ENCODE measurements at places on chromosomes 6 and 20.

- no peak for DNase-seq
These were observed 9.5 kb upstream of the PABPC1L start for GRCh38 chr20:44900231-44900854.

DNA sequence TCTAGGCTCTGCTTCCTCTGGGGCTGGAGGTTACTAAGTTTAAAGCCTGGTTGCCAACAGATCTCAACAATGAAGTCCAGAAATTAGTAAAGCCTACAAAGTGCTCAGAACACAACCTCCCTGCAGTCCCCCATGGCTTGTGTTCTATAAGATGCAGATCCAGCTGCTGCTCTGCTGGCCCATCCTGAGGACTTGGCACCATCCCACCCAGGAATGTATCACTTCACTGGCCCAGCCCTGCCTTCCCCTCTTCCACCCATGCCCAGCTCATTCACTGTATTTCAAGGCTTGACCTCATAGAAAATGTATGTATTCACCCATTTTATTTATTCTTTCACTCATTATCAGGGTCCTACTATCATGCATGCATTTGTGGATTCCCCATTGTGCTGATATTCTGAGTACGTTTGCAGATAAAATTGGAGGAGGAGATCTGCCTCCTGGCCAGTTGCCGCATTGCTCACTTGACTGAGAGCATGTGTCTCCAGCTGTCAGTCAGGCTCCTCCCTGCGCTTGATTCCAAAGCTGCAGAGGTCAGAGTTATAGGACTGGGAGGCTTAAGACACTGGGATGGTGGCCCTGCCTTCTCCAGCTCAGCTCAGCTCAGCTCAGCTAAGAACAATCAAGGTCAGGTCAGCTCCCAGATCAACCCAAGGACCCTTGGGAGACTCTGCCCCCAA is 104.8 kb downstream of the MAFB start:
- DNase-seq, result no peak

DNA sequence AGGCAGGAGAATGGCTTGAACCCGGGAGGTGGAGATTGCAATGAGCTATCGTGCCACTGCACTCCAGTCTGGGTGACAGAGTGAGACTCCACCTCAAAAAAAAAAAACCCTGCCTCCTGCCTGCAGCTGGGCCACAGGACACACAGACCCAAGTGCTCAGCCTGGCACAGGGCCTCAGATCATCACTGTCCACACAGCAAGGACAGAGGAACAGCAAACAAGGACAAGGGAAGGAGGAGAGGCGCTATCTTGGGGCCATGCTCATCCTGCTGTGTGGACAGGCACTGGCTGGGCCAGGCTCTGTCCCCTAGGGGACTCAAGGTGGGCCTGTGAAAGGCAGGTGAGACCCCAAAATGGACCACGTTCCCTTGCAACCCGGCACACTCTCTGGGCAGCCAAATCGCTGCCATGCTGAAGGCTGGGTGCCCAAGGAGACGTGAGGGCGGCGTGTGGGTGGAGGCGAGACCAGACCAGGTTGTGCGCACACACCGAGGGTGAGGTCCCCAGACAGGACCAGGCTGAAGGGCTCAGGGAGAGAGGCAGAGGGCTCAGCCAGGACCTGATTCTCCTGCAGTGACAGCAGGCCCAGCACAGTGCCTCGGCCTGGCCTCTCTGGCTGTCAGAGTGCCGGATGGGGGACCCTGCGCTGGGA is 9.1 kb downstream of the UCKL1 start:
- no peak for DNase-seq

DNA sequence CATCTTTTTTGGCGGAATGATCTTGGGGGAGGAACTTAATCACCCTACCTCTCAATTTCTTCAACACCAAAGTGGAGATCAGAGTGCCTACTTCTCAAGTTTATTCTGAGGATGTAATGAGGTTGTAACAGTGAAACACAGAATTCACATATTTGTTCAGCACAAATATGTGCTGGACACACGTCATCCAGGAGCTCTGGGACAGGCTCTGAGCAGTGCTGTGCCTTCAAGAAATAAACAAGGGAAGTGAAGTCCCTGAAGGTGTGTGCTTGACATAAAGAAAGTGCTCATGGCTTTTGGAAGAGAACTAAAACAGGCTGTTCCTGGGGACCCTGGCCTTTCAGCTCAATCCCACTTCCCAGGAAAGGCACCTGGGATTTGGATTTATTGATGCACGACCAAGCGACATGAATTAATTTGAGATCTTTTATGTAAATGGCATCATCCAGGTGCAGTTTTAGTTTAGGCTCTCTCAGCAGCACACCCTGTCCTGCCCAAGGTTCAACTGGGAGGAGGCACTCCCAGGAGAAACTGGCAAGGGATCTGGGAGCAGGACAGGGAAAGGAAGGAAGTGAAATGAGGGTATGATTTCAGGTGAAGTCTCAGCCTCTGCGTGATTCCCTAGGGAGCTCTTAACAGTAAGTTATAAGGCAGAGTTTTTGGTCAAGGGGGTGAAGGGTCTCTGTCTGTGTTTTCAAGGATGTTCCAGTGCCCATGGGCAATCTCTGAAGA is 211.0 kb downstream of the FOXA2 start:
- DNase-seq, result no peak

- no peak for DNase-seq
These were observed 60.5 kb upstream of the EXOC2 start for GRCh38 chr6:753486-753885.

- DNase-seq, result no peak
These were observed 147.7 kb downstream of the MRPL14 start for GRCh38 chr6:43979525-43979924.

GRCh38 chr20:51162015-51162414 is 139.1 kb upstream of the KCNG1 start:
- DNase-seq, result no peak

DNA sequence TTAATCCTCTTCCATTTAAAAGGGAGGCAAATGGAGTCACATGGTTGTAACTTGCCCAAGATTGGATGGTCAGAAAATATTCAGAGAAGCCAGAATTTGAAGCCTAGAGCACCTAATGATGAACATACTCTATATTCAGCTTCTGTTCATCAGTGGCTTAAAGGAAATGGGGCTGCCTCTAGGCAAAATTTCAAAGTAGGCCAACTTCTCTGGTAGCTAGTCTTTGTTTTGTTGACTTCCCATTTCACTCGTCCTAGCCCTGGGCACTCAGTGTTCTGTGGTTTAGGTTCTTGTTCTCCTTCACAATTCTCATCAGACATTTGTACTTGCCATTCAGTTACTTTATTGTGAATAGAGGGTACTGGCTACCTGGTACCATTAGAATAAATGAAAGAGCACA is 13.2 kb downstream of the MAP3K7 start:
- no peak for DNase-seq

DNA sequence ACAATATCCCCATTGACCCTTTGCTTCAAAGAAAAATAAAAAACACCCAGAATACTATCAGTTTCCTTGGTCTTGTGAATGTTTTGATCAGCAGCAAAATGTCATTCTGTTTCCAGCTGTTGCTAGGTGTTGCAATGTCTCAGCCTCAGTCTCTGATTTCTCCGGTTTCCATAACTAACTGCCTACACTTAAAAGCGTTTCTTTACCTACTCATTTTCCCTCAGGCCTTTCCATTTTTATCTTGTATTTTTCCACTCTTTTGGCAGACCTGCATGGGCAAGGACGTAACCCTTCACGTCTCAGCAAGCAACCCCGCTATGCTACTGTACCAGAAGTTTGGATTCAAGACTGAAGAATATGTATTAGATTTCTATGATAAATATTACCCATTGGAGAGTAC is 49.4 kb downstream of the KAT14 start:
- DNase-seq, result no peak

DNA sequence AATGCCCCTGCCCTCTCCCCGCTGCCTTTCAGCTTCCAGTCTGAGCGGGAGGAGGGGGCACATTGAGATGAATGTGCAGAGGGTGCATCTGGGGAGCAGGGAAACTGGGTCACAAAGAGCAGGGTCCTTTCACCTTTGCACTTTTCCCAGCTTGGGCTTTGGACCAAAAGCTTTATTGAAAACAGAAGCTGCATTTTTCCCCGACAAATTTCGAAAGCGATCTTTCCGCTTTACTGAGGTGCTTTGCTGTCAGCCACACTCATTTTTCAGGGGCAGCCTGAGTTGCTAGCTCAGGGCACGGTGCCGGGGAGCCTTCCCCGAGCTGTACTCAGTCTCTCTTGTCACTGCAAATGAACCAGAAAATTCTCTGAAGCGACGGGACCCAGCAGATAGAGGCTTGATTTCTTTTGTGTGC is 283.7 kb upstream of the SOX4 start:
- no peak for DNase-seq

GRCh38 chr6:112622036-112622435 is 274.9 kb downstream of the RFPL4B start:
- DNase-seq, result no peak

- no peak for DNase-seq
These were observed 5.6 kb upstream of the BPIFA2 start for GRCh38 chr20:33162313-33162712.

DNA sequence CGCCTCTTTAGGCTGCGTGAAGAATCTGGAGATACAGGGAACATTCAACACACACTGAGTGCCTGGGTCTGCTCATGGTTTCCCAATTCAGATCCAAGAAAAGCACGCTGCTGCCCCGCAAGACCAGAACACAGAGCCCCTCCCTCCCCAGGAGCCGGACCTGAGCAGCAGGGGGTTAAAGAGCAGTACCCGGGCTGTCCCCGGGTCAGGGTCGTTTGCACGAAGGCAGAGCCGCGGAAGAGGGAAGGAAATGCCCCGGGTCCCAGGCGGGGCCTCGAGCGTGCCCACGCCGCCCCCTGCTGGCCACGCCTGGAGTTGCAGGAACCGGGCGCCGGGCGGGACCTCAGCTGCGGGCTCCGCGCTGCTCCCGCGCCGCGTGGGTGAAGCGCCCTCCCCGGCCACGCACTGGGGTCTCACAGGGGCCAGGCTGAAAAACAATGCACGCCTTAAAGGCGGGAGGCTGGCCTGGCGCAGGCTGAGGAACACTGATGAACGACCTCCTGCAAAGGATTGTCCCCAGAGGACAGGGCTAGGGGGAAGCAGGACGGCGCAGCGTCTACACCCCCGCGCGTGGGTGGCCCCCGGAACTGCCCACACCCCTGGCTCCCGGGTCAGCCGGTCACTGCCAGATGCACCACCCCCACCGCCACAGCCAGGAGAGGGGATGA is 48.9 kb downstream of the ANKRD60 start:
- DNase-seq, result peak; percentile 58

GRCh38 chr6:3285049-3285639 is 26.4 kb downstream of the PSMG4 start:
- DNase-seq, result no peak

DNA sequence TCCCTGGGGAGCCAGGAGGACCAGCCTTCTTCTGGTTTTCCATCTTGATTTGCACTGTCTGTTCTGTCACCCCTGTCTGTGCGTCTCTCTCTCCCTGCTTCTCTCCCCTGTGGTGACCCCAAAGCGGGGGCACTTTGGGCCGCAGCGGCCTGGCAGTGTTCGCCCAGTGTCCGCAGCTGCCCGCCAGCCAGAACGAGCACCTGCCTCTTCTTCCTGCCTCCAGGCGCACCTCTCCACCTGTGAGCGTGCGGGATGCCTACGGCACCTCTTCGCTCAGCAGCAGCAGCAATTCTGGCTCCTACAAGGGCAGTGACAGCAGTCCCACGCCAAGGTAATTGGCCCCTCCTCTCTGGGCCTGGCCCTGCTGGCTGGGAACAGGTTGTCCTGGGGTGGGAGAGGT is 30.8 kb downstream of the SNPH start:
- no peak for DNase-seq

DNA sequence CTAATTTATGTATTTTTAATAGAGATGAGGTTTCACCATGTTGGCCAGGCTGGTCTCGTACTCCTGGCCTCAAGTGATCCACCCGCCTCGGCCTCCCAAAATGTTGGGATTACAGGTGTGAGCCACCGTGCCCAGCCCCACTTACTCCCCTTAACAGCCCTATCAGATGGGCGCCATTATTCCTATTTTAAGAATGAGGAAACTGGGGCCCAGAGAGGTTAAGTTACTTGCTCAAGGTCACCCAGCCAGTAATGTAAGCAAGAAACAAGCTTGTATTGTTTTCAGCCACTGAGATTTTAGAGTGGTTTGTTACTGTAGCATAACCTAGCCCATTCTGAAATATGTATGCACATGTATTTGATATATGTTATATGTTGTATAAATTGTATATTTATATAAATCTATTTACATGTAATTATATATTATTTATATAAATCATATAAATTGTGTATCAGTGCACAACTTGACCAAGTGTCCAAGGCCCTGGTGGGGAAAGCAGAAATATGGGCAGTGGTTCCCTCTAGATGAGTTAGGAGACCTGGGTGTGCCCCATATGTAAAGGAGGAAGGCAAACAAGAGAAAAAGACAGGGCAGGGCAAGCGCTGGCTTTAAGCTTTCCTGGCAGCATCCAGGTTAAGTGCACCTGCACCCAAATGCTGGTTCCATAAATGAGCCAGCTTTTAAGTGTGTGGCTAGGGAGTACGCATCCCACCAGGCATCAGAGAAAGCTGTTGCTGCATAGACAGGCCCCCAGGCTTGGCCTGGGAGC is 1.2 kb upstream of the GUCA1A start:
- no peak for DNase-seq

DNA sequence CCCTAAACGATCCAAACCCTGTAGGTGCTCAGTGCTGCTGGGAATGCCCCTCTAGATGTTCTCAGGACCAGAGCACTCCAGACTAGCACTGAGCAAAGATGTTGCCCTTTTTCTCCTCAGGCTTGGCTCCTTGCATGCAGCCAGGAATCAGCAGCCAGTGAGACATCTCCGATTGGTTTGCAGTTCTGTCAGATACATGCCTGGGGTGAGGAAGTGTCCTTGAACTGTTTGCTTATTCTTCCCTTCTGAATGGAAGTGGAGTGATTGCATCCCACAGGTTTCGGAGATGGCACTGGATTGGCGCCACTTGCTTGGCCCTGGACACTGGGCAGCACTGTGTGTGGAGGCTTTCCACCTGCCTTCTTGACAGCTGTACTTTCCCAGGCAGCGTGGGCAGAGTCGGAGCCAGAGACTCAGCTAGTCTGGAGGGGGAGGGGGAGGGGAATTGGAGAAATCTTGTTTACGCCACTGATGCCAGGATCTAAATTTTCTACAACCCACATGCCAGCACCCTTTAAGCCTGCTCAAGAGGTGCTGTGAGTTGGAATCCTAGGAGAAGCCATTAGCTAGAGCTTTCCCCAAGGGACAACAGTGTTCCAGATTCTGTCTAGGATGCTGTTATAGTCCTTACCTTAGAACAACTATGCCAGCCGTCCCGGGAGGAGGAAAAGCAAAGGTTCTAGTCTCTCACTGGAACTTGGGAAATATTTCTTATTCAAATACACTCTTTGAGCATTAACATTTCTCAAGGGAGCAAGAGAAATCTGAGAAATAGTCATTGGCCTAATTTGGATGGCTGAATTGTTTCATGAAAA is 49.2 kb upstream of the SASH1 start:
- no peak for DNase-seq

GRCh38 chr20:18981962-18982539 is 168.5 kb downstream of the SCP2D1 start:
- no peak for DNase-seq

DNA sequence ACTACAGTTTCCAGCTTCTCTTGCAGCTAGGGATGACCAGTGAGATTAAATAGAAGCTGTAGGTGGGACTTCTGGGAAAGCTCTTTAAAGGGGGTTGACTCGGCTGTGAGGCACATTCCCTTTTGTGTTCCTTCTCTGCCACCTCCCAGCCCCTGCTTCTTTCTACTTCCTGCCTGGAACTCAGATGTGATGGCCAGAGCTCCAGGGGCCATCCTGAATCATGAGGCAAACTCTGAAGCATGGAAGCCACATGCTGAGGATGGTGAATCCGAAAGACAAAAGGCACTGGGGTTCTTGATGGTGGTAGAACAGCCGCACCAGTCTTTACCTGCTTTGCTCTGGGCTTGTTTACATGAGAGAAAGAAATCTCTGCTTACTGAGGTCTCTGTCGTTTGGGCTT is 9.1 kb downstream of the CEBPB start:
- DNase-seq, result no peak
